A549 treated with AZD2906 at 1 μM for 4 hours (cell line): ENCODE measurements at places on chromosomes 12 and 14. TPM values are rescaled to one million over a fixed set of nuclear protein-coding genes. Genes with fewer than 3 reads are reported as not detected.

Gene RFLNA
- total RNA-seq, result 0.09 to 0.16 TPM (median 0.13 TPM) in 4 of 5 replicates, not detected in the other

Gene SOX5
- not detected in 5 replicates for total RNA-seq

Gene LRP1-AS
- total RNA-seq, result not detected in 5 replicates

Gene SLC25A21
- 0.68 to 1.2 TPM (median 0.87 TPM) in 5 replicates for total RNA-seq

Gene BDKRB1
- 0.25 to 0.62 TPM (median 0.34 TPM) in 5 replicates for total RNA-seq

Gene AQP2
- not detected in 5 replicates for total RNA-seq

Gene CDH24
- 2.5 to 4.6 TPM (median 4.4 TPM) in 5 replicates for total RNA-seq

Gene FGD6
- 9.3 to 13.3 TPM (median 12.1 TPM) in 5 replicates for total RNA-seq

Gene NYNRIN
- 0.31 to 0.44 TPM (median 0.41 TPM) in 5 replicates for total RNA-seq

Gene SLC17A8
- total RNA-seq, result 0.02 to 0.06 TPM in 2 of 5 replicates, not detected in the others

Gene SLC25A47
- total RNA-seq, result not detected in 5 replicates

Gene EIF2S3B
- 0.36 to 0.87 TPM (median 0.45 TPM) in 5 replicates for total RNA-seq

Gene SYNJ2BP
- total RNA-seq, result 6.6 to 10.8 TPM (median 9.6 TPM) in 5 replicates

Gene SPTB
- total RNA-seq, result 1.4 to 1.7 TPM (median 1.5 TPM) in 5 replicates

Gene PITPNM2
- 14.9 to 23.9 TPM (median 19.8 TPM) in 5 replicates for total RNA-seq

Gene SERPINA9
- total RNA-seq, result 0.07 to 0.09 TPM in 2 of 5 replicates, not detected in the others

Gene ESR2
- 0.04 to 0.08 TPM (median 0.06 TPM) in 5 replicates for total RNA-seq

Gene FGF6
- total RNA-seq, result not detected in 5 replicates

Gene MYBPC1
- total RNA-seq, result 0.05 to 0.09 TPM (median 0.07 TPM) in 3 of 5 replicates, not detected in the others

Gene LBHD2
- 0.18 to 0.25 TPM (median 0.22 TPM) in 3 of 5 replicates, not detected in the others for total RNA-seq

Gene KRT71
- total RNA-seq, result 0.02 to 0.09 TPM (median 0.05 TPM) in 3 of 5 replicates, not detected in the others

Gene NKX2-1
- total RNA-seq, result 0.03 to 0.07 TPM (median 0.06 TPM) in 4 of 5 replicates, not detected in the other

Gene ZDHHC22
- total RNA-seq, result 0.19 to 0.29 TPM (median 0.24 TPM) in 5 replicates

Gene BIN2
- 0.08 to 0.17 TPM (median 0.13 TPM) in 5 replicates for total RNA-seq

Gene KRT86
- 30.0 to 47.3 TPM (median 45.3 TPM) in 5 replicates for total RNA-seq

Gene HOXC4
- 2.0 to 3.3 TPM (median 2.6 TPM) in 5 replicates for total RNA-seq

Gene STAC3
- 0.22 to 0.56 TPM (median 0.42 TPM) in 5 replicates for total RNA-seq

Gene ABCC9
- total RNA-seq, result 0.01 to 0.03 TPM (median 0.01 TPM) in 4 of 5 replicates, not detected in the other

Gene TPPP2
- not detected in 5 replicates for total RNA-seq

Gene ERP27
- total RNA-seq, result not detected in 5 replicates

Gene HECTD4
- 9.5 to 15.5 TPM (median 13.1 TPM) in 5 replicates for total RNA-seq

Gene DIO2
- 1.5 to 2.5 TPM (median 1.7 TPM) in 5 replicates for total RNA-seq
